ENCODE measurements at places on chromosomes 16 and 17.

DNA sequence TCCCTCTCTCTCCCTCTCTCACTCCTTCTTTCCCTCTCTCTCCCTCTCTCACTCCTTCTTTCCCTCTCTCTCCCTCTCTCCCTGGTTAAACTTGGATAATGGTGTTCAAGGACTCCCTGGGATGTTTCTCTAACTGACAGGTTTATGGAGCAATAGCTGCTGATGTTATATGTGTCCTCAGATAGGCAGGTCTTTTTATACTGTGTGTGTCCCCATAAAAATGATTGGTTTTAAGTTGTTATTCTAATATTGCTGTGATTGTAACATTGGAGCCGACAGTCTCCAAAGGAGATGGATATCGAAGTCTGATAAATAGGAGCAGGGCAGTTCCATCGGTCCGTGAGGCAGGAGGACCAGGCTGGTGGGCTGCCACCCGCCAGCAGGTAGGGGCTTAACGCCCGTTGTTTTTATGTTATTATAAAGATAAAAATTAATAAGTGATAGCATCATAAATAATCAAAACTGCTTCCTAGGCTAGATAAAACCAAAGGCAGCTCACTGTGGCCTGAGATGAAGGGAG is 38.1 kb upstream of the C16orf82 start:
- no peak for DNase-seq

- DNase-seq: no peak
Observed at GRCh38 chr17:47918991-47919390, 22.4 kb upstream of the PNPO start.

GRCh38 chr17:74862108-74862901 is 2.6 kb upstream of the GRIN2C start:
- DNase-seq: peak; percentile 72

DNA sequence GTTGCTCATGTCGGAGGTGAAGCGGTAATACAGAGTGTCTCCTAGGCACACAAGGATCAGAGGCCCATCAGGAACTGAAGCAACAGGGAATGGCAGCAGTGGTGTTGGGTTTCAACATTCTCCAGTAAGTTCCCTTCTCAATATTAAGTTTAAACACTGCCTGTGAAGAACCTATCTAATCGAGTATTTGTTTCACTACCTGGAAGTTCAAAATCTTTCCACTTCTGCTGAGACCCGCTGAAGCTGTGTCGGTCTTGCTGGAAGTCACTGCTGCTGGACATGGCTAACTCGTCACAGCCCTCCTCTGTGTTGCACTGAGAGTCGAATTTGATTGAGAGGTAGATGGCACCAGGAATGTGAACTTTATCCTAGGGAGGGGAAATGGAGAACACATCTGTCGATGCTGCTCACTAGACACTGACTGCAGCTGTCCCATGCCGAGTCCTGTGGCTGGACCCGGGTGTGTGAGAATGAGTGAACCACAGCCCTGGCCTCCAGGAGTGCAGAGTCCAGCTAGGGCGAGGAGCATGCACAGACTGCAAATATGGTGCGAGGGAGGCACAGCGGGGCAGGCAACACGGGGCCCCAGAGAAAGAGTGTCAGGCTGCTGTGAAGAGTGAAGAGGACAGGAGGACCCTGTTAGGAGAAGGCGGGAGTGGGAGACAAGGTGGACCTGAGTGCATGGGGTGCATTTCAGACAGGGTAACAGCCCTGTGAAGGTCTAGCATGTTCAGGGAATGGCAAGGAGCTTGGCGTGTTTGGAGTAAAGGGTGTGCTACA is 50.1 kb upstream of the ATP2A3 start:
- DNase-seq: no peak

DNA sequence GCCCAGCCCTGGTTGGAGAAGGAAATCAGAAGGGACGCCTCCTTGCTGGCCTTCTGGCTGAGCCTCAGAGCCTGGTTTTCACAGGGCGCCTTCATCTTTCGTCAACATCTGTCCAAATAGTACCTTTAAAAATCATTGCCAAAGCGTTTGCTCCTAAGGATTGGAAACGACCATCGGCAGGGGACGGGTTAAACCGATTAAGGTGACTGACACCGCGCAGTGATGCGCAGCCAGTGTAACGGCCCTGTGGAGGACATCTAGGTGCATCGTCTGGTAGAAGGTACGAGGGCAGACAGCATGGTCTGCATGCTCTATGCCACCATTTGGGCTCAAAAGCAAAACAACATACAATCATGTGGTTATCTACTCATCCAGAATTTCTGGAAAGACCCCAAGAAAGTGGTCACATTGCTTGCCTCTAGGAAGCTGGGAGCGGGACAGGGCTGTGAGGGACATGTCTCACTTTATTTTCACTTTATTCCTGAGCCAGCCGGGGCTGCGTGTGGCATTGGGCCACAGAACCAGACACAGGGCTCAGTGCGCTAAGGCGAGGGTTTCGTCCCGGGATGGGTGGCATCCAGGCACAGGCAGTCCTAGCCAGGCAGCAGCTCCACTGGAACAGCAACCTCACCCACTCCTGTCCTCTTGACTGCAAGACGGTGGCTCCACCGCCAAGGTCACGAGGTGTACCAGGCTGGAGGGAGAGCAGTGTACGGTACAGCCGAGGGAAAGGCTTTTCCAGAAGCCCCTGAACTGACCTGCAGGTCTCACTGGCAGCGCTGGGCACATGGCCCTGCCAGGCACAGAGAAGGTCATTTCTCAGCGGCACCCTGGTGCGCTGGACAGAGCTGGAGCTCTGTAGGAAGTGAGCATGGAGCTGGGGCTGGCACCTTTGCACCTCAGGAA is 40.9 kb upstream of the JPH3 start:
- DNase-seq: no peak

DNA sequence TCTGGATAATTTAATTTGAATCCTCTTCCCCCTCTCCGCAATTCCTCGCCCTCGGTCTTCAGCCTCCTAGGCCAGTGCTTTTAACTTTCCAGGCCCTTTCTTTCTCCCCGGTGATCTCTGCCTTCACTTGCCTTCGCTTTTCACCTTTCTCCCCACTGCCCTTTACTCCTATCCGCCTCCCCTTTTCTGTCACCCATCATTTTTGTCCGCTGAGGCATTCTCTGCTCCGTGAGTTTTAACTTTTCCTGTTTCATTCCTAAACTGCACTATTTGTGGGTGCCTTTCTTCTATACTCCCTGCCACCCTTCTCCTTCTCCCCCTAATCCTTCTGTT is 729 bp downstream of the LONP2 start:
- no peak for DNase-seq

DNA sequence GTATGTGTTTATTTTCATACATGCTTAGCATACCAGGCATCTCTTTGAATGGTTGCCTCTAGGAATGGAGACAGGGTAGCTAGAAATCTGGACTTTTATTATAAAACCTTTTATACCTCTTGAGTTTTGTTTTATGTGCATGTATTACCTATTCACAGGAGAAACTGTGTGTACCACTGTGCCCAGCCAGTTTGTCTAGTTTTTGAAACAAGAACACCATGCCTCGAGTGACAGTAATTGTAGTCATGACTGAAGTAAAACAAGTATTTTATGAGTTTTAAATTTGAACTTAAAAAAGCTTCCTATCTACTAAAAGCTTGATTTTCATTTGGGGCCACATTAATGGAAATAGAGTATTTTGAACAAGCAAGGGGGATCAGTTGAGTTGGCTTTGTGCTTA is 57.4 kb downstream of the SNTB2 start:
- DNase-seq: no peak

DNA sequence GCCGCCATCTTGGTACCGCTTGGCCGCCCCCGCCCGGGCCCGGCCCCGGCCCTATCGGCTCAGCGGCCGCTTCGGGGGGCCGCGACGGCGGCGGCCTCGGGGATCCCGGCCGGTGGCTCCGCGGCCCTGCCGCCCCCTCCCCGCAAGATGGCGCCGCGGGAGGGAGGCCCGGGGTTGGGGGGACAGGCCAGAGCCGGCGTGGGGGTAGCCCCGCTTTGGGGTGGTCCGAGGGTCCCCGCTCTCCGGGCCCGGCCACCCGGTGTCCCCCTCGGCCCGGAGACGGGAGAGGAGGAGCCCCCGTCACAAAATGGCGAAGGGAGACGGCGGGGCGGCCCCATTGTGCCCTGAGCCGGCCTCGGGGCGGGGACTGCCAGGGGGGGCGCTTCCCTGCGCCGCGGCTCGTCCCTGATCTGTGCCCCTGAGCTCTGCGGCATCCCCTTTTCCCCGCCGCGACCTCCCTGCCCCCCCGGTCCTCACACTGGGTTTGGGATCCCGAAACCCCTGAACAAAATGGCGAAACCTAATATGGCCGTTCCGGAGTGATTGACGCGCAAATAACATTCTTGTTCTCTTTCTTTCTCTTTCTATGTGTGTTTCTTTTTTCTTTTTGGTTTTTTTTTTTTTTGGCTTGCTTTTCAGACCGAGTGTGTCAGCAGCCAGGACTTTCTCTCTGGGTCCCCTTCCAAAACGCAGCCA is 986 bp downstream of the HAPSTR1 start:
- DNase-seq: peak; percentile 37

DNA sequence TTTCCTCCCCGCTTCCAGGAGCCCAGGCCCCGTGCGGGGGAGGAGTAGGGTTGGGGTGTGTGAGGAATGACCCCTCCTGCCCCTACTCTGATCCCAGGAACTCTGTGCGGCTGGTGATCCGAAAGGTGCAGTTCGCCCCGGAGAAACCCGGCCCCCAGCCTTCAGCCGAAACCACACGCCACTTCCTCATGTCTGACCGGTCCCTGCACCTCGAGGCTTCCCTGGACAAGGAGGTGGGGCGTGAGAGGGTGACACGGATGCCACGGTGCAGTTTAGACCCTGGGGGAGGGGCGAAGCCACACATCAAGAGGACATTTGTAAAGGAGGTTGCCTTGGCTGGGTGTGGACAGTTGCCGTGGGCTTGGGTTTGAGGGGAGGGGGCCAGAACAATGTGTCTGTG is 7.4 kb downstream of the ARRB2 start:
- no peak for DNase-seq

GRCh38 chr17:70134042-70134441 is 35.3 kb upstream of the KCNJ2 start:
- DNase-seq: no peak

GRCh38 chr16:28029387-28030002 is 34.0 kb downstream of the GSG1L start:
- no peak for DNase-seq

DNA sequence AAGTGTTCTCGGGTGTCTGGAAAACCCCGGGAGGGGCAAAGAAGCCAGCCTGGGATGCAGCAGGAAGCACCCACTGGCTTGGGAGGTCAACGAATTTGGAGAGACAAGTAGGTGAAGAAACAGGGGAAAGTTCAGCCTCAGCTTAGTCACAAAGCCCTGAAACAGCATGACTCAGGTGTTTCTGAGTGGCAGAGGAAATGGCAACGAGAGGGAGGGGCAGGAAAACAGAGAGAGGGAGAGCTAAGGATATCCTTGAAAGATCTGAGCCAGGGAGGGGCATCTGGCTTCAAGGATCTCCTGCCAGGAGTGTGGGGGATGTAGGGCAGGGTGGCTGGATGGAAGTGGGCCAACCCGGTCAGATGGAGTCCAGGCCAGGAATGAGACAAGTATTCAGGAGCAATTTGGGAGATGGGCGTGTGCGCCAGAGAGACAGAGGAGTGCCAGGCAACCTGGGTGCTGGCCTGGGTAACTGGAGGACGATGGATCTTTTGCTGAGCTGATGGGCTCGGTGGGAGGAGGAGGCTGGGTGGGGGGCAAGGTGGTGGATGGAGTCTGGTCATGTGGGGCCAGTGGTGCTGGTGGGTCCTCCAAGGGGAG is 27.2 kb downstream of the ABCC3 start:
- DNase-seq: no peak

DNA sequence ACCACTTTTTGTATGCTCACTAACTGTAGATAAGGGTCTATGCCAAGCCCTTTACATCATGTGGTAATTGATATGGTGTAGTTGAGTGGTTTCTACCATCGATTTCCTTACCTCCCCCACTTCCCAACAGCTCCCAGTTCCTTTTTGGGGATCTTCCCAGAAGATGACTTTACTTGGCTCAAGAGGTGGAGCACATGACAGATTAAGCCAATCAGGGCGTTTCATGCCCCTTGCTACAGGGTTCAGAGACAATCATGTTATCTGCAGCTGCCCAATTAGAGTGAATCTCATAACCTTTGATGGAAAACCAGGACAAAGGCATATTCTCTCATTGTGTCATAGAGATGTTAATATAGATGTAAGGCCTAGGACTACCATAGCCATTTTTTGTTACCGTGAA is 16.2 kb upstream of the BMERB1 start:
- DNase-seq: no peak

DNA sequence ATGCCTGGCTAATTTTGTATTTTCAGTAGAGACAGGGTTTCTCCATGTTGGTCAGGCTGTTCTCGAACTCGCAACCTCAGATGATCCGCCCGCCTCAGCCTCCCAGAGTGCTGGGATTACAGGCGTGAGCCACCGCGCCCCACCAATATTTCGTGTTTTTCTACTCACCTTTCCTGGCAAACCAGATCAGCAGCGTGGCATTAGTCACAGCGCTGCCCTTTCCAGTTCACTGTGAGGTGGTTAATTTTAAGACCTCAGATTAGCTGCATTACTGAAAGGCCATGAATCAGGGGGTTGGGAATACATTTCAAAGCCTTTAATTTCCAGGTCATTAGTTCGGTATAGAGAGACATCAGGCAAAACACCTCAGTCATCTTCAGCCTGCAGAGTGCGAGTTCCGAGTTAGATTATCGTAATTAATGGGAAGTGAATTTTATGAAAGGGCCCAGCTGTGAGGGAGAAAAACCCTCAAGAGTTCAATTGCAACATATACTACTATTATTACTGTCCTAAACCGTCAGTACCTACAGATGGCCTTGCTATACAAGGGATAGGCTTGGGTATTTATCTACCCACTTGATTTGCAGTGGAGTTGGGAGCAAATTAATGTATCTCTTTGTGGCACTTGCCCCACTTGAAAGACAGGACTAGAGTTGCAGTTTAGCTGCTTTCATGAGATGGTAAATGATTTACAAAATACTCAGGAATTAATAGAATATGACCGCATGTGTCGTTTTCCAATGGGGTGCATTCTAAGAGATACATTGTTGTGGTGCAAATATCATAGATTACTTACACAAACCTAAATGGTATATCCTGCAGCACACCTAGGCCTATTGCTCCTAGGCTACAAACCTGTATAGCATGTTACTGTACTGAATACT is 2.1 kb upstream of the USP32 start:
- no peak for DNase-seq

DNA sequence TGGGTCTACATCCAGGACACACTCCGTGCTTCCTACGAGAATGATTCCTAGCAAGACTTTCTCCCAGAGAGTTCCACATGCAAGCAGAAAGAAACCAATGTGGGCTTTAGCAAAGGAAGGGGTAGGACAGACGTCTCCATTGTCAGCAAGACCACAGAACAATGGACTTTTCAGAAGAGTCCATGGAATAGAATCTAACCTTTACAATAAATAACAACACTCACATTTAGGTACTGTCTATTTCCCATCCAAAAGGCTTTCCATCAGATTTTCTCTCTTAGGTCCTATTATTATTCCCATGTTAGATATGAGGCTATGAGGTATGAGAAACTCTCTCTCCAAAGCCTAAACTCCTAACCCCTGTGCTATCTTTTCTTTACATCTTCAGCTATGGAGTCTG is 360.9 kb downstream of the GRIN2A start:
- peak; percentile 72 for DNase-seq
